Activated CD8-positive, alpha-beta memory T cell treated with anti-CD3 and anti-CD28 coated beads, Interleukin-2, amount 50 U/mL, for 4 hours (primary cell): ENCODE measurements at places on chromosomes 2 and 18.

GRCh38 chr2:65264821-65265670 lies 37.4 kb downstream of the ACTR2 start:
- DNase-seq: no peak

- DNase-seq: no peak
These were observed 102.8 kb upstream of the RBMS1 start for GRCh38 chr2:160596441-160596840.

DNA sequence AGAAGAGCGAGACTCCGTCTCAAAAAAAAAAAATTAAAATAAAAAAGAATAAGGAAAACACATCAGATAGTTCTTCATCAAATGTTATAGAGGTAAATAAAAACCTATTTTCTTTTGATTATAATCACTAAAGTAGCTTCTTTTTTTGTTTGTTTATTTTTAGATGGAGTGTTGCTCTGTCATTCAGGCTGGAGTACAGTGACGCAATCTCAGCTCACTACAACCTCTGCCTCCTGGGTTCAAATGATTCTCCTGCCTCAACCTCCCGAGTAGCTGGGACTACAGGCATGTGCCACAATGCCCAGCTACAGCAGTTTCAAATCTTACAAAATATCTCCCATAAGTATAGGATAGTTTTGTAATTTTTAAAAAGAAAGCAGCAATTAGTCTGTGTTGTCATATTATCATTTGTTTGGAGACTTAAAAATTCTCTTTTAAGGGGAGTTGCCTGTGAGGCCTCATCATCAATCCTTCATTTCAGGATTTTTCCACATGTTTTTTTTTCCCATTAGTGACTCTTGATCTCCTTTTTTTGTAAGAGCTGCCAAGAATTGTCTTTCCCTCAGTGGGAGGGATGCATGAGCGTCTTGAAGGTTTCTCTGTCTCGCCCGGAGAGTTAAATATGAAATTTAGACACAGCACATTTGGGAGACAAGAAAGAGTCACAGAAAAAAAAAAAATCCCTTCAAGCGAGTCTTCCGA lies 275.9 kb downstream of the CDCA7 start:
- no peak for DNase-seq

DNA sequence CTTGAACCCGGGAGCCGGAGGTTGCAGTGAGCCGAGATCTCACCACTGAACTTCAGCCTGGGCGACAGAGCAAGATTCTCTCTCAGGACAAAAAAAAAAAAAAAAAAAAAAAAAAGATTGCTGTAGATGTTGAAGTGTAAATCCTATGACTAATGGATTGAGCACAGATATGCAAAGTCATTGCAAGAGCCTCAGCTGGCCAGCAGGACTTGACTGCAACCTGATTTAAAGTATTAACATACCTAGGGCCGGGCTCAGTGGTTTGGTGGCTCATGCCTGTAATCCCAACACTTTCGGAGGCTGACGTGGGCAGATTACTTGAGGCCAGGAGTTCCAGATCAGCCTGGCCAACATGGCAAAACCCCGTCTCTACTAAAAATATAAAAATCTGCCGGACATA lies 103.4 kb upstream of the MSH2 start:
- DNase-seq: no peak

DNA sequence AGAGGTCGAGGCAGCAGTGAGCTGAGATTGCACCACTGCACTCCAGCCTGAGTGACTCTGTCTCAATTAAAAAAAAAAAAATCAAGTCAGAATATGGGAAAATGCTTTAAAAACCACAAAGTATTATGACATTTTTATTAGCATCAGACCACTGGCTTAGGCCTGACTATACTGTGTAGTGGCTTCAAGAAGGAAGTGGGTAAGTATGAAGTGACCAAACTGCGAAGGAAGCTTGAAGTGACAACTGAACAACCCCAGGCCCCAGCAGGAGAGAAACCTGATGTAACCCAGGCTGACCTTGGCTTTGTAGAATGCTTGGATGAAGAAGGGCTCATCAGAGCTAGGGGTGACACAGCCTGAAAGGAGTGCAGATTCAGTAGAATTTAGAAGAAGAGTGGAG lies 21.4 kb upstream of the HAAO start:
- no peak for DNase-seq

- DNase-seq: no peak
These were observed 227.6 kb upstream of the ETAA1 start for GRCh38 chr2:67169417-67170140.

DNA sequence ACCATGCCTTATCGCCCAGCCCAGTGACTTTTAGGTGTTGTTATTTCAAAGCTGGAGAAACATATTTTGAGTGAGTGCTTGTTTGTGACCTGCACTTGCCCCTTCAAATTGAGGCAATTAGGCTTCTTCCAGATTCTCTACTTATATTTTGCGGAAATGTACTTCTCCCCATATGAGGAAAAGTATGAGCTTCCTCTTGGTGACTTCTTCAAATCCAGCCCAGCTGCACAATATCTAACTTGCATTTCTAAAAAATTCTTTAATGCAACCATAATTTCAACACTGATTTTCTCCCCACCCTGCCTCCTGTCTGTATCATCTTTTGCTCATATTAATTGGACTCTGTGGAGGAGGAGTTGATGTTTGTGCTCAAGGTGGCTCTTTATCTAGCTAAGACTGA lies 391.2 kb upstream of the POU3F3 start:
- DNase-seq: no peak

- no peak for DNase-seq
These were observed 65.9 kb downstream of the CAB39 start for GRCh38 chr2:230778350-230779063.

DNA sequence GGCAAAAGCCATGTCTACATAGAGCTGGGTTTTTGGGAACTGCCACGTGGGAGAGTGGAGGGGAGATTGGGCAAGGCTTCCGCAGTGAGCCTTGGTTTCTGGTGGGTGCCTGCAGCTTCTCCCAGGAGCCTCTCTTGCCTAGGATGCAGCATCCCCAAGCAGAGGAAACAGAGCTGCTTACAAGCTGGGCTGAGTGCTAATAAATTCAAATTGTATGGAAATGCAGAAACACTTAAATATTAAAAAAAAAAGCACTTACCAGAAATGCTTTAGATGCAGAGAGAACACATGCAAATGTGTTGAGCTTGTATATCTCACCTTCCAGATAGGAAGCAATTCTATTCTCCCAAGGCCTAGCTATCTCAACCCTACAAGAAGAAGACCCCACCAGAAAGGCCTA lies 96.0 kb upstream of the ST3GAL5 start:
- no peak for DNase-seq

DNA sequence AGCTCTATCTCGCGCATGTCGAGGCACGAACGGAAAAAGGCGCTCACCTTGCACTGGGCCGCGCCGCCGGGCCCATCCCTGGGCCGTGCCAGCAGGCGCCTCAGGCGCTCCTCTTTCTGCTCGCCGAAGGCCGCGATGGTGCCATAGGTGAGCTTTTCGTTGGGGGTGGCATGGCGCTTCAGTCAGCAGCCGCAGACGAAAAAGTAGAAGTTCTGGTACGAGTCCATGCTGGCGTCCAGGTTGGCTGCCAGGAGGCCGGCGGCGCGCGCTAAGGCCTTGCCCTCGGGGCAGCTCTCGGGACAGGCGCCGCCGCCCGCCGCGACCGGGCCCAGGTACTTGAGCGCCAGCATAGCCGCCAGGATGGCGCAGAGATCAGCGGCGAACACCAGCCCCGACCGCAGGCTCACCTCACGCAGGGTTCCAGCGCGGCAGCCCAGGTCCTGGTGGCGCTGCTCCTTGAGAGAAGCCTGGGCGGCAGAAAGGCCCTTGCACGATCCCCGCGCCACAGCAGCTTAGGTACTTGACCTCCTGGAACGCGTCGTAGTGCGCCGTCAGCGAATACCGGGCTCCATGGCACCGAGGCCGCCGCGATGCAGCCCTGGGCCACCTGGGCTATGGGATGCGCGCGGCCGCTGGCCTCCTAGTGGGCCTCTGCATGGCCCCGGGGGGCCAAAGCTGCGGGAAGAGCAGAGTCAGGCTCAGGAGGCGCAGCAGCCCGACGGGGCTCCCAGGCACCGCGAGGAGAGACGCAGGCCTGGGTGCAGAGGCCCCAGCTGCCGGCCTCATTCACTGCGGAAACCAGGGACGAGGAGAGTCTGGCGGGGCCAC lies 12.8 kb downstream of the ALPG start:
- no peak for DNase-seq

DNA sequence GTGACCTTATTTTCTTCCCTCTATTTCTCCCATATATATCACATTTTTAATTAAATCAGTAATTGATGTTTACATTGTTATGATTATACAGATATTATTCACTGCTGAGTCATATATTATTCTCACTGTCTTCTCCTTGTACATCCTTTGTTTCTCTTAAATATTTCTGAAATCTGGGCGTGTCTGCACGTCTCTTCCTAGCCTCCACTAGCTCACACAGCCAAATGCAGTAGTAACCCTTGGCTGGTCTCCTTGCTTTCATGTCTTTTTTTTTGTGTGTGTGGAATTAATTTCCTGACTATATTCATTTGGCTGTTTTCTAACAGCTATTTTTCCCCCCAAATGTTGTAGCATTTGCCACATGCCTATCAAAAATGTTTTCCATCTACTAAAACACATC lies 15.8 kb downstream of the CCNYL1 start:
- no peak for DNase-seq

DNA sequence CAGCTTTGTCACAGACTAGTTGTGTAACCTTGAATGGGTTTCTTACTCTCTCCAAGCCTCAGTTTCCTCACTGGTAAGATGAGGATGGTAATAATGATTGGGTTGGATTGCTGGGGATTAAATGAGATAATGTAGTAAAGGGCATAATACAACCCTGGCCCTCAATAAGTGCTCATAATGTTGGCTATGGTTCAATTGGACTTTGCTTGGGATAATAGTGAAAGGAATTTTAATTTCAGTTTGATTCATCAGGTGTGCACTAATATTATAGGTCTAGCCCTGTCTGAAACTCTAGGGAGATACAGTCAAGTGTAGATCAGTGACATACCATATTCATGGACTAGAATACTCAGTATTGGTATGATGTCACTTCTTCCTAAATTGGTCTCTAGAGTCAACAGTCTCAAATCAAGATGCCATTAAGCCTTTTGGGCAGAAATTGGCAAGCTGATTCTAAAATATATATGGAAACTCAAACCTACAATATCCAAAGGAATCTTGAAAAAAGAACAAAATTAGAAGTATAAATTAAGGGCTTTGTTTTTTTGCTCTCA lies 161.4 kb downstream of the SMAD7 start:
- no peak for DNase-seq

DNA sequence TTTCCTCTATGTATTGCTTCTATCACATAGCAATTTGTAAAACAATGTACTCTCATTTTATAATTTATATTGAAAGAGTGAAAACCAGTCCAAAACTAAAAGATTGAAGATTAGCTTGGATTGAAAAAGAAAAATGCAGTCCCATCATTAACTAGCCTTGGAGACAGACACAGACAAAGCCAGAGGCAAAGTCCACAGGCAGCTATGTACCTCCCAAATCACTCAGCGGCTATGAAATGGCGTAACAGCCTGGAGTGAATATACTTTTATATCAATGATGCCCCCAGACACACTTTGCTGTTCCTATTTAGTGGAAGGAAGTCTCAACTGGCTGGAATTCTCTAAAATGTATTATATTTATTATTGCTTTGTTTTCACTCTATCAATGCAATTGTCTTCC lies 33.6 kb upstream of the DOK6 start:
- no peak for DNase-seq

GRCh38 chr2:200862532-200863000 lies 1.9 kb downstream of the CLK1 start:
- DNase-seq: peak; percentile 55

- no peak for DNase-seq
These were observed 486.3 kb downstream of the NR4A2 start for GRCh38 chr2:155846259-155846658.
